Pancreas (tissue), 10 donors: ENCODE measurements at places on chromosomes 7 and 10. TPM values are rescaled to one million over a fixed set of nuclear protein-coding genes. Genes with fewer than 3 reads are reported as not detected.

MRC1 gene
- 1.2 TPM for total RNA-seq

HIPK2 gene
- total RNA-seq: 27.1 TPM

MTURN gene
- 8.8 TPM for total RNA-seq

ASIC3 gene
- total RNA-seq: 0.47 TPM

CHST15 gene
- 17.3 TPM for total RNA-seq

MSMB gene
- not detected for total RNA-seq

BICC1 gene
- 19.0 TPM for total RNA-seq

GRCh38 chr7:141649865-141650634 lies 51.9 kb downstream of the DENND11 start:
- no peak overlapping the region for H3K4me3 ChIP-seq
- no peak overlapping the region for H3K27ac ChIP-seq
- H3K27me3 ChIP-seq: no peaks in the 10 kb centered on the region
- no peaks in the 10 kb centered on the region for H3K4me1 ChIP-seq
- no peaks in the 10 kb centered on the region for H3K36me3 ChIP-seq
- peak; percentile 50 for DNase-seq

GRCh38 chr7:106604971-106605370 lies 56.0 kb downstream of the CCDC71L start:
- H3K27ac ChIP-seq: no peak overlapping the region
- no peaks in the 10 kb centered on the region for H3K27me3 ChIP-seq
- H3K4me3 ChIP-seq: no peak overlapping the region
- DNase-seq: no peak

- no peaks in the 10 kb centered on the region for H3K27me3 ChIP-seq
- H3K36me3 ChIP-seq: no peaks in the 10 kb centered on the region
- H3K4me3 ChIP-seq: no peak overlapping the region
- no peak for DNase-seq
- H3K27ac ChIP-seq: no peak overlapping the region
These were observed 177.4 kb downstream of the ADK start for GRCh38 chr10:74328388-74328787.

DNA sequence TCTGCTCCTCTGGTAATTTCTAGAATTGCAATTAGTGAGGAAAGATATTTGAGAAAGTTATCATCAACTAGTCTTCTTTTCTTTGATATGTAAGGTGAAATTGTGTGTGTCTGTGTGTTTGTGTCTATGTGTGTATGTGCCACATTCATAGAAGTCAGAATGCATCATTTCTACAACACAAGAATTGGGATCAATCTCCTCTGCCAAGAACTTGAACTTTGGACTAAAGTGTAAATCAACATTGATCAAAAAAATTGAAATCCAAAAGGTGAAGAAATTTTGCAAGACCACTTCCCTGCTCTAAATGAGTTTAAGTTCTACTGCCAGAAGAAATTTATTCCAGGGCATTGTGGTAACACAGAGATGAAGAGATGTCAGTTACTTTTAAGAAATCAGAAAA lies 1072.8 kb downstream of the GRM8 start:
- H3K4me1 ChIP-seq: no peaks in the 10 kb centered on the region
- no peak overlapping the region for H3K27ac ChIP-seq
- DNase-seq: no peak

DNA sequence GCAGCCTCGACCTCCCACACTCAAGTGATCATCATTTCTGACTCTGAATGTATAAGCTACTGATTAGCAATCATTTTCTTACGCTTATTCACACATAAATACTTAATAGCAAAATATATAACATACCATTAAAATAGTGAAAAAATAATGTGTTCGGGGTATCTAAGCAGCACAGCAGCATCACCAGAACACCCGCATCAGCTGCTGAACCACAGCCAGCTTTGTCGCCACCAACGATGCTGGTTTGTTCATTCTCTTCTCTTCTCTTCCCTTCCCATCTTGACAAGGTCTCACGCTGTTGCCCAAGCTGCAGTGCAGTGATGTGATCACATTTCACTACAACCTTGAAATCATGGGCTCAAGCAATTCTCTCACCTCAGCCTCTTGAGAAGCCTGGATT lies 425.1 kb upstream of the LRGUK start:
- no peak overlapping the region for H3K27ac ChIP-seq
- H3K36me3 ChIP-seq: no peaks in the 10 kb centered on the region
- no peaks in the 10 kb centered on the region for H3K27me3 ChIP-seq
- H3K4me1 ChIP-seq: no peaks in the 10 kb centered on the region
- no peak for DNase-seq
- H3K4me3 ChIP-seq: no peak overlapping the region

DNA sequence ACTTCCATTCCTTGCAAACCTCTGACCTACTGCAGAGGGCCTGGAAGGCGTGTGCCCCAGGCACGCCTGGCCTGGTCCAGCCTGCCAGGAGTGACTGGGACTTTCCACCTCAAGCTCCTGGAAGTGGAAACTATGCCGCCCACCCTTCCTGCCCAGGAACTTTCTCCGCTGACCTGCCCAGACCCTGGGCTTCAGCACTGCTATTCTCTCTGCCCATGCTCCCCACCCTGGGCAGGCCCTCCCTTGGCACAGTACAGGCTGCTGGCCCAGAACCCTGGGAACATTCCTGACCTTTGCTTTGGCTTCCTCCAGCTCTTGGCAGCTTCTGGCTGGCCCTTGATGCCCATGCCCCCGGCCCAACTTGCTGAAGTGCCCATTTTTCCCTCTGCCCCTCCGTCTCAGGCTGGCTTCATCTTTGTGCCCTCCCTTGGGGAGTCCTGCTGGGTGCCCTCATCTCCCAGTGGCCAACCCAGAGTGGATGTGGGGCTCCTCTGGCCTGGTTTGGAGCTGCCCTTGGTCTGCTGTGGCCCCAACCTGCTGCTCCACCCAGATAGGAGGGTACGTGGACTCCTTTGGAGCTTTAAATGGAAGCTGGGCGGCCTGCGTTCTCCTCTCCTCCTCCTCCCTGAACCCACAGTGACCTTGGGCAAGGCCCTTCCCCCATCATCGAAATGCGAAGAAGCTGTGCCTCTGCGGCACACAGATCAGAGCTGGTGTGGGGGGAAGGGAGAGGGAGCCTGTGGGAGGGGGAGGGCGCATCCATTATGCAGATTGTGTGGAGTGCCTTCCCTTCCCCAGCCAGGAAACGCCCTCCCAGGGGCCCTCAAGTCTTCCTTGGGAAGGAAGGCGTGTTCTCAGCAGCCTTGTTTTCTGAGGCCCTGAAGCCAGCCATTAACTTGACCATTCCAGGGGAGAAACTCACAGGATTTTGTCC lies 3.4 kb downstream of the MMRN2 start:
- no peaks in the 10 kb centered on the region for H3K36me3 ChIP-seq
- no peak for DNase-seq
- no peaks in the 10 kb centered on the region for H3K27me3 ChIP-seq
- H3K27ac ChIP-seq: peak overlapping the region; percentile 22
- no peaks in the 10 kb centered on the region for H3K4me1 ChIP-seq

DNA sequence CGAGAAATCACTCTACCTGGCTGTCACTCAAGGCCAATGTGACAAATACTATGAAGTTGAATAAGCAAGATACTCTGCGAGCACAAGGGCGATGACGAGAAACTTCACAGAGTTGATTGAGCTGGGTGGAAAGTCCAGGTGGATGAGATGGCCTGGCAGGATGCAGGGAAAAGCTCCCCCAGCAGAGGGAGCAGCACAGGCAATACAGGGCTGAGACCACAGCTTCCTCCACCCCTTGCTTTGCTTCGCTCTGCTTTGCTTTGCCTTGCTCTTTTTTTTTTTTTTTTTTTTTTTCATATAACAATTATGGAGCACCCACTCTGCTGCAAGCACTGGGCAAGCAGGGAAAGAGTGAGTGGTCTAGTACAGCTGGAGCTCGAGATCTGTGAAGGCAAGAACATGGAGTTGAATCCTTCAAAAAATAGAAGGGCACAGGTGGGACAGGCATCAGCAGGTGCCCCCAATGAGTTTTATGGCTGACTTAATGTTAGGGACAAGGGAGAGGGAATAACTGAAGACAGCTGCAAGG lies 88.3 kb downstream of the CABCOCO1 start:
- no peak overlapping the region for H3K27ac ChIP-seq
- H3K27me3 ChIP-seq: no peaks in the 10 kb centered on the region
- peaks cover 9% of the 10 kb centered on the region for H3K4me1 ChIP-seq
- peak; percentile 80 for DNase-seq

GRCh38 chr10:22834471-22834870 lies 93.4 kb upstream of the ARMC3 start:
- H3K27me3 ChIP-seq: no peaks in the 10 kb centered on the region
- DNase-seq: no peak
- H3K4me3 ChIP-seq: no peak overlapping the region

DNA sequence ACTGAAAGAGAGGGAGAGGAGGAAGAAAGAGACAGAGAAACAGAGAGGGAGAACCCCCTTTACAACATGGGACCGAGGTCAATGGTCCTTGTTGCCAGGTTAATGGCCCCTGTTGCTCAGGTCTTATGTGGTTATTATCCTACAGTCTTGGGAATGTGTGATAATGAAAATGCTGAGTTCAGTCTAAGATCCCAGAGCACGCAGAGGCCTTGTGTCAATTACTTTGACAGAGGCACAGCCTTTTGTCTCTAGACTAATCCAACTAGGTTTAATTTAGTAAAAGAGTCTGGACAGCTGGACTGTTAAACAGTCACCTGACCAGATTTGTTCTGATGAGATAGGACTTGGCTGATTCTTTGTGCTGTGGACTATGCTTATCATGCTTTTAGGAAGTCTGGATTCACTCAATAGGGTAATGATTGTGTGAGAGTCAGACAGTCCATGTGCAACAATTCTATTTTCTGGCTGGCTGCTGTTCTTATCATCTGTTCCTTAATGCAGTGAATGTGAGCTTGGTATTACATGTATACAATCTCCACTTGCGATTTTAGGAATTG lies 157.4 kb upstream of the MAGI2 start:
- H3K27me3 ChIP-seq: no peaks in the 10 kb centered on the region
- H3K4me1 ChIP-seq: no peaks in the 10 kb centered on the region
- H3K27ac ChIP-seq: no peak overlapping the region
- no peaks in the 10 kb centered on the region for H3K36me3 ChIP-seq

DNA sequence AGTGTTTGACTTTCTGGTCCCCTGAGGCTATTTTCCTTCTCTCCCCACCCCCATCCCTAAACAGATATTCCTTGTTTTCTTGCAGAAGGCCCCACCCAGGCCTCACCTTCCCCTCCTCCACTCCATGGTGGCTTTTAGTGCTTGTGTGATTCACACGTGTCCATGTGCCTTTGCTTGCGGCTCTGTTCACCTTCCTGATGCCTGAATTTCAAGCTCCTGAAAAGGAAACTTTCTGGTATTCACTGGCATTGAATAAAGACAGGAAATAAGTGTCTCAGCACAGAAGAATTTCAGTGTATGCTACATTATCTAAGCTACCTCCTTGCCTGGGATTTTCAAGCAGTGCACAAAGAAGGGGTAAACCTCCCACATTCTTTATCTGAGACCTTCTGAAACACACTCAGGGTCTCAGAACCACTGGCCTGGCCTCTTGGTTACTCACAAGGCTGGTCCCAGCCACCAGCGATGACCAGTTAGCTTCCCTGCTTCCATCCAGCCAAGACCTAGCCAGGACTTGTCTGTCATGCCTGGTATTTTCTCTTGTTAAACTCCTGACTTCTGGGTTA lies 17.2 kb upstream of the UBE2H start:
- peak overlapping the region; percentile 20 for H3K27ac ChIP-seq
- H3K27me3 ChIP-seq: no peaks in the 10 kb centered on the region
- DNase-seq: no peak

- H3K4me1 ChIP-seq: no peaks in the 10 kb centered on the region
- no peak for DNase-seq
- H3K27ac ChIP-seq: no peak overlapping the region
- H3K4me3 ChIP-seq: no peak overlapping the region
These were observed 74.3 kb downstream of the GLI3 start for GRCh38 chr7:42162560-42163325.

GRCh38 chr10:100625816-100626215 lies 90.1 kb downstream of the HIF1AN start:
- no peaks in the 10 kb centered on the region for H3K36me3 ChIP-seq
- H3K27me3 ChIP-seq: no peaks in the 10 kb centered on the region
- H3K4me3 ChIP-seq: no peak overlapping the region
- H3K27ac ChIP-seq: no peak overlapping the region
- DNase-seq: no peak

- no peak overlapping the region for H3K27ac ChIP-seq
- no peaks in the 10 kb centered on the region for H3K27me3 ChIP-seq
- H3K4me3 ChIP-seq: no peak overlapping the region
- no peaks in the 10 kb centered on the region for H3K4me1 ChIP-seq
These were observed 142.0 kb downstream of the LCOR start for GRCh38 chr10:96973809-96974747.

- no peaks in the 10 kb centered on the region for H3K4me1 ChIP-seq
- no peak overlapping the region for H3K27ac ChIP-seq
- DNase-seq: no peak
These were observed 11.1 kb downstream of the KCTD7 start for GRCh38 chr7:66639773-66640172.

DNA sequence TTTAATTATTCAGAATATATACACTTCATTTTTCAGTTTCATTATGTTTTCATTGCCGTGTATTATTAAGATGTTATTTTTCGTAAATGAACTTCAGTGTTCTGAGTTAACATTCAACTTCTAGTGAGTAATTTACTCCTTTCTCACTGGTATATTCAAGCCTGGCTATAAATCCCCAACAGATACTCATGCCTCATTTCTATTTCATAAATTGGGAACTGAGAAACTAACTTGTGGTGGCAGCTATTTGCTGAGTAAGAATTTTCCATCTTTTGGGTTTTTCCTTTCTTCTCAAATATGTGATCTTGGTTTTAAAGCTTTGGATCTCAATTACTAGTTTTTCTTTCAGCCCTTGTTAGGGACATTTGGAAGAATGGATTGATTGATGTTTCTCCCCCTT lies 281.1 kb downstream of the CDK14 start:
- no peak overlapping the region for H3K4me3 ChIP-seq
- H3K27me3 ChIP-seq: no peaks in the 10 kb centered on the region
- no peak overlapping the region for H3K27ac ChIP-seq
- no peak for DNase-seq
- H3K36me3 ChIP-seq: no peaks in the 10 kb centered on the region

DNA sequence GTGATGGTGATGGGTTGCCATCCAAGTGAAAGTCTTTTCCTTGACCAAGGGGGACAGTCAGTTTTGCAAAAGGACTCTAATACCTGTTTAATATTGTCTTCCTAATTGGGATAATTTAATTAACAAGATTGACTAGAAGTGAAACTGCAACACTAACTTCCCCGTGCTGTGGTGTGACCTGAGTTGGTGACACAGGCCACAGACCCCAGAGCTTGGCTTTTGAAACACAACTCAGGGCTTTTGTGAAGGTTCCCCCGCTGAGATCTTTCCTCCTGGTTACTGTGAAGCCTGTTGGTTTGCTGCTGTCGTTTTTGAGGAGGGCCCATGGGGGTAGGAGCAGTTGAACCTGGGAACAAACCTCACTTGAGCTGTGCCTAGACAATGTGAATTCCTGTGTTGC lies 6.9 kb downstream of the PPIF start:
- peaks cover 59% of the 10 kb centered on the region for H3K36me3 ChIP-seq
- no peak for DNase-seq
- H3K27me3 ChIP-seq: no peaks in the 10 kb centered on the region

DNA sequence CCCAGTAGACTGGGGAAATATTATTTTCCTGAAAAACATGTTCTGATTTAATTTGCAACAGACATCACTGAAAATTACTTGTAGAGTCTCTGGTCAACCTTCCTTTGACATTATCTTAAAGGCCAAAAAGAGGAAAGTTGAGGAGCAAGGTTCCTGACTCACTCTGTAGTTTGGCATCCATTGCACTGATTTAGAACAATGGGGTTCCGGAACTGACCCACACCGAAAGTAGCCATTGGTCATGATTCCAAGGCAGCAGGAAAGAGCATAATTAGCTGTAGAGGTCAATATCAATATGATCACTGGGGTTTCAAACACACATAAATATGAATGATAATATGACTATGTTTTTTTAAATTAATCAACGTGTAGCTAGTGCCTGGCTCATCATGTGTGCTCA lies 65.8 kb downstream of the DNMBP start:
- H3K27me3 ChIP-seq: no peaks in the 10 kb centered on the region
- no peak overlapping the region for H3K4me3 ChIP-seq
- no peak for DNase-seq
